ENCODE measurements at places on chromosomes 3 and 15. TPM values are rescaled to one million over a fixed set of nuclear protein-coding genes. Genes with fewer than 3 reads are reported as not detected.

ESYT3 gene
- 1.2 TPM for polyA plus RNA-seq

CX3CR1 gene
- 3.5 TPM for polyA plus RNA-seq

DNA sequence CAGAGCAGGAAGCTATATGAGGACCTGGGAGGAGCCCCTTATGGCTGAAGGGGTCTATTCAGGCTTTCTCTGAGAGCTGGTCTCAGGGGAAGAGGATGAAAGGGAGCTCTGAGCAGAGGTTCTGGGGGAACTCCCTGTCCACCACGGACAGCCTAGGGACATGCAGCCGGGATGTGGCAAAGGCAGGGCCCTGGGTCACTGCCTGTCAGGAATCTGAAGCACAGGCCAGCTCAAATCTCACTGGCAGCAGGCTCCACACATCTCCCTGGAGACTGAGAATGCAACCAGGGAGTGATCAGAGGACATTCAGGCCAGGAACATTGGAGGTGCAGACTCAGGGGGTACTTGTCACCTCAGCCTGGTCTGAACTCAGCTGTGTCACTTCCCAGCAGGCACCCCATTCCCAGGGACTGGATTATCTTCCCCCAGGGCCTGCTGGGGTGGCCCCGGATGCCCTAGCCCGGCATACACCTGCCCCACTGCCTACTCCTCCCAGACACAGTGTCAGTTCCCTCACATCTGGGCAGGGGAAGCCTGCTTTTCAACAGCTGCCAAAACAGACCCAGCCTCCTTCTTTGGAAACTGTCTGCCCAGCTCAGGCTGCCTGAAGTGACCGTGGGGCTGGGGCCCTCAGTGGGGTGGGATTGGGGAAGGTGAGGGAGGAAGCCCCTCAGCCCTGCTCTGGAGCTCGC lies 18.3 kb upstream of the SEMA3F start:
- DNase-seq, result no peak

DNA sequence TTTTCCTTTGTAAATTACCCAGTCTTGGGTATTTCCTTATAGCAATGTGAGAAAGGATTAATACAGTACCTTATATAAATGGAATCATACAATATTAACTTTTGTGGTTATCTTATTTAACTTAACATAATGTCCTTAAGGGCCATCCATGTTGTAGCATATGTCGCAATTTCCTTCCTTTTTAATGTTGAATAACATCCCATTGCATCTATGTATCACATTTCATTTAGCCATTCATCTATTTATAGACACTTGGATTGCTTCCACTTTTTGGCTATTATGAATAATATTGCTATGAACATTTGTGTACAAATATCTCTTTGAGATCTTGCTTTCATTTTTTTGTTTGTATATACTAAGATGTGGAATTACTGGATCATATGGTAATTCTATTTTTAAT lies 342.2 kb downstream of the PDCD6IP start:
- no peak for DNase-seq

DNA sequence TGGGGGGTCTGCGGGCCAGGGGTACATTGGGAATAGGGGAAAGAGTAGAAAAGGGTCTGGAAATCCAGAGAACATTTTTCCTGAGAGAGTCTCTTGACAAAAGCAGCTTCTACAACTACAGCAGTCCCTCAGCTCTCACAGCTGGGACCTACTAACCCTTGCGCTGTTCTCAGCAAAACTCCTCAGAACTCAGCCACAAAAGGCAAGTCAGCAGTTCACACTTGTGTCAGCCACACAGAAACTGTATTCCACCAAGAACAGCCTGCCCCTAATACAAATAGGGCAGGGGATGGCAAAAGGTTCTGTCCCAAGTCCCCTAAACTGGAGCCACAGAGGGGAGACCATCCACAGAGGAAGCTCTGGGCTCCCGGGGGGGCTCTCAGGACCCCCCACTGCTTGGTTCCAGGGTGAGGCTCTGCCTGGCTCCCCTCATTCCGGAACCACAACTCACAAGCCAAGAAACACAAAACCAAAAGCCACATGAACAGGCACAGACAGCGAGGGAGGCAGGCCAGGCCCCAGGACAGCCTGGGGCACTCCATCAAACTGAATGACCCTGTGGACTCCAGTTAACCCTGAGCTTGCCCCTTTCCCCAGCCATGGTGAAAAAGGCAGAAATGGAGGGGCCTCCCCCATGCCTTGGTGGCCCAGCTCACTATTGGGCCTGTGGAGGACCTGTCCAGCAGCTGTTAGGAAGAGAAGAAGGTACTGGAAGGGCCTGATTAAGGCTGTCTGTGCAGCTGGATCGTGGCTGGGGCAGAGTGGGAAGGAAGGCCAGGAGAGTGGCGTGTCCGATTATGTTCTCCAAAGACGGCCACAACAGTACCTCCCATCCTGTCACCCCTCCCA lies 162.0 kb downstream of the CHSY1 start:
- peak; percentile 64 for DNase-seq

DNA sequence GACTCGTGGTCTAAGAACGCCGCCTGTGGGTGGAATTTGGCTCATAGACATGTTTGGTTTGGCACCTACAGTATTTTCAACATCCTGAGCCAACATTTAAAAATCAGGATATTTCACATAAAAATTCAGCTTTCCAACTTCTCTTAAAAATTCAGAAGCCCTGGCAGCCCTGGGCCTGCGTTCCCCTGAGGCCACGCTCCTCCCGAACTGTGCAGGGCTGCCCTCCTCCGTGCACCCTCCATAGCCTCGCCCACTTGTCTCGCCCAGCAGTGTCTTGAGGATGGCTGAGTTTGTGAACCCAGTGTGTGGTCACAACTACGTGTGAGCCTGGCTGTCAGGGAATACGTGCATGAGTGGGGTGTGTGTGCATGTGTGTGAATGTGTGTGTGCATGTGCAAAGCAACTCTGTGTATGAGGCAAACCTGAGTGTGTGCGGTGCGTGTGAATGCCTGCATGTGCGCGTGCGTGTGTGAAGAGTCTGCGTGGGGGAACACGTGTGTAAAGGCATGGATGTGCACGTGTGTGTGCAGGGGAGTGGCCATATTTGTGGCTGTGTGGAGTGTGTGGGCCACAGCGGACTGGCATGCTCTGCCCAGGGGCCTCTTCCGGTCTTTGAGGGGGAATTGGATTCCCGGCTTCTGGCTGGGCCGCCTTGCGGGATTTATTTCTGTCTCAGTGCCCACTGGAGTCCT lies 30.9 kb downstream of the PTH1R start:
- DNase-seq, result no peak
